Activated naive CD4-positive, alpha-beta T cell treated with Interleukin-2 at 50 U/mL for 16 hours (primary cell): ENCODE measurements at places on chromosomes 2 and 18.
A peak's percentile ranks its signal among the peaks of the same experiment; 100 is the strongest.

DNA sequence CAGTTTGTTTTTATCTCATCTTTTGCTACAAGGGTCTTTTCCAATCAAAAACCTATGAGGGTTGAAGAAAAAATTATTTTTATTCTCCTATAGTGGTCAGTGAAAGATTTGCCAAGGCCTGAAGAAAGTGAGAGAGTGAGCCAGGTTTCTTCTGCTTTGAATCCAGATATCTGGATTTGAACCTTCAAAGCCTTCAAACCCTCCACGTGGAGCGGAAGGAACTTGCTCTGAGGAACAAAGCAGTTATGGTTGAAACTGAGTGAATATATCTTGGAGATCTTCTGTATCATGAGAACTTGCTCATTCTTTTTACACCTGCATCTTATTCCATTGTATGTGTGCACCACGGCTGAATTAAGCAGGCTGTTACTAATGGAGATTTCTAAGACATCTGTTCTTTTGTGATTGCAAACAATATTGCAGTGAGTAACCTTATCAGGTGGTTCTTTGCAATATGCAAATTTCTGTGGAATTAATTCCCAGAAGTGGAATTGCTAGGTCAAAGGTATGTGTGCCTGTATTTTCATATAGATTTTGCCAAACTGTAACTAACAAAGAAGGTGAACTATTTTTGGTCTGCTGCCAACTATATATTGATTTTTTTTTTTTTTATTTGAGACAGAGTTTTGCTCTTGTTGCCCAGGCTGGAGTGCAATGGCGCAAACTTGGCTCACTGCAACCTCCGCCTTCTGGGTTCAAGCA lies 147.9 kb downstream of the B3GNT2 start:
- no peak for DNase-seq

- no peak for DNase-seq
Observed at GRCh38 chr2:140597836-140598235, 1533.0 kb downstream of the LRP1B start.

DNA sequence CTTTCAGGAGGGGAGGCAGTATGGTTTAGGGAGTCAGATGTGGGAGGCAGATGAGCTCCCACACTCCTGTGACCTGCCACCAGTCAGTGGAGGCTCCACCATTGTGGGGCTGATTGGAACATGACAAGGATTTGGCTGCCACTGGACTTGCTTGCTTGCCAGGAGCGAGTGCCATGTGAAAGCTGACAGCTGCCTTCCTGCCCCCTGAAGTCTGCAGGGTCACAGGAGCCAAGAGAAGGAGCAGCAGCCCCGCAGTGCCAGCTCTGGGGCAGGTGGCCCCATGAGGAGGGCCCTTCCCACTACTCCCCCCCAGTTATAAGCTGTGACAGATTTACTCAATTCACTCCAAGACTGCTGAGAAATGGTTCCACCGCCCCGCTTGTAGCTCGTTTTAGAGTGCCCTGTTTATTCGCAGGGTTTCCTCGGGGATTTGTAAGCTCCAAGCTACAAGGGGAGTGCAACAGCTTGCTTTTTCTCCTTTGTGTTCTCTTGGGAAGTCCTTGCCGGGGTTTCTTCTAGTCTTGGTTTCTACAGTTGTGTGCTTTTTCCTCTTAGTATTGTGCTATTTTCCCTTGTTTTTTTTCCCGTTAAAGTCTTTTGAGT lies 414.3 kb downstream of the MEIS1 start:
- DNase-seq, result no peak

- DNase-seq, result no peak
Observed at GRCh38 chr2:160308915-160309314, 108.8 kb upstream of the ITGB6 start.

DNA sequence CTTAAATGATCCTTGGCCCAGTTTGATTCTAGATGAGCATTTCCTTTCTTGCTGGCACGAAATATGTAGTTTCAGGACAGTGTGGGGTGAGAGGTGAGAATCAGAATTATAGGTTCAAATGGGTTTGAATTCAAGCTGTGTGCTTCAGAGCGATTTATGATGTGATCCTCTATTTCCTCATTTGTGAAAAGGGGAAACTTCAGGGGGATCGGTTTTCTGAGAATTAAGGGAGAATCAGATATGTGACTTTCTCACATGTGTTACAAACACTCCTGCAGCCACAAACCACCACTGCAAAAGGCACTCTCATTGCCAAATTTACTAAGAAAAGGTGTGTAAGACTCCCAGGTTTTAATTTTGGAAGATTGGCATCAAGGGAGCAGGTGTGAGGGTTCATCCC lies 24.4 kb downstream of the HK2 start:
- DNase-seq, result no peak

DNA sequence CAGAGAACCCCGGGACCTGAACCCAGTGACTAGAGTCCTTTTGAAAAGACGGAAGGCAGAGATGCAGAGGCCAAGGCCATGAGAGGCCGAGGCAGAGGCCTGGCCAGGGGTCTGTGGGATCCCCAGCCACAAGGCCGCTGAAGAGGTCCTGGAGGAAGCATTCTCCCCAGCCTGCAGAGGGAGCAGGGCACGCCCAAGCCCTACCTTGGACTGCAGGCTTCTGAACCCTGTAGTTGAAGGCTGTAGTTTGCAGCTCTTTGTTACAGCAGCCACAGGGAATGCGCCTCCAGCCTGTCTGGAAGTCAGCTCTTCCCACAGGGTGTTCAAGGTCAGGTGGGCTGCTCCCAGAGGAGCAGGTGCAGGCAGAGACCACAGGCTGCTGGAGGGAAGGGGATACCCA lies 22.1 kb upstream of the PXDN start:
- DNase-seq, result no peak

- DNase-seq, result no peak
Observed at GRCh38 chr18:58335223-58335622, 291.2 kb downstream of the NEDD4L start.

- no peak for DNase-seq
Observed at GRCh38 chr2:46796843-46797625, 118.6 kb downstream of the MCFD2 start.

DNA sequence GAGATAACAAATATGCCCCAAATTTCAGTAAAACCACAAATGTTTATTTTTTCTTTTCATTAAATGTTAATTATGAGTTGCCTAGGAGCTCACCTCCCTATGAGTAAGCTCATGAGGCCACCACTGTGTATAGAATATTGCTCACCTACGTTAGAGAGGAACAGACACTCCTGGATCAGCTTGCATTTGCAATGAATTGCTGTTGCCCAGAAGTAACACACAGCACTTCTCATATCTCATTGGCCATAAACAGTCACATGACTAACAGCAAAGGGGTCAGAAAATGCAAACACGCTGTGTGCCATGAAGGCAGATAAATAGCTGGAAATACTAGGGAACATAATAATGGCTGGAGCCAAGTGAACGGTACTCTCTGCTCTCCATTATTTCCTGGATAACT lies 89.0 kb upstream of the GALNT5 start:
- no peak for DNase-seq

- DNase-seq, result no peak
Observed at GRCh38 chr2:8594731-8595427, 87.0 kb upstream of the ID2 start.

DNA sequence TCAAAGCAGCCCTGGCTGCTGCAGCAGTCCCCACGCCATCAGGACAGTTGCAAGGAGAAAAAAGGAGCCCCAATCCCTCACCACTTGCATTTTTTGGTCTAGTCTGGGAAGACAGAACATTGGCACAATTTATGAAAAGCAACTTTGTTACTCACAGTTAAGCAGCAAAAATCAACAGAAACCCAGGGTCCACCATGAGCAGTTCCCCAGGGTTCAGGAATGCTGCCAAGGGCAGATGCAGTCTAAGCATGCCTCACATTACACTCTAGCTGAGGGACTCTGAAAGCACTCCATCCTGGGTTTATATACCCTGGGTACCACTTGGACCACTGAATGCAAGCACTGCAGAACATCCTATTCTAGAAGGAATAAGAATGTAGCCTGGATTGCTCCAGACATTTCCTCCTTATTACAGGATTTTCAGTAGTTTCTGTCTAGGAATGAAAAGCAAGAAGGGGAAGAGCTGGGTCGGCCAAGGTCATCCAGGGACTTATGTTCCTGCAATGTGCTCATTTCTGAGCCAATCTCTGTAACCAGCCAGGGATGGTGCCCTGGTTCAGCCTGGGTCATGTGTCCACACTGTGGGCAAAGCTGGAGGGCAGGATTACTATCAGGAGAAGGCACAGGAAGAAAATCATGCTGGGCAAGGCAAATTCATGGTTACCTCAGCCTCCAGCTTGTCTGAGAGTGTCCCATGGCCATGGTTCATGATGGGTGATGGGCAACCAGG lies 19.5 kb upstream of the TMEM163 start:
- no peak for DNase-seq

GRCh38 chr2:129623783-129624182 lies 355.7 kb upstream of the RAB6C start:
- no peak for DNase-seq

DNA sequence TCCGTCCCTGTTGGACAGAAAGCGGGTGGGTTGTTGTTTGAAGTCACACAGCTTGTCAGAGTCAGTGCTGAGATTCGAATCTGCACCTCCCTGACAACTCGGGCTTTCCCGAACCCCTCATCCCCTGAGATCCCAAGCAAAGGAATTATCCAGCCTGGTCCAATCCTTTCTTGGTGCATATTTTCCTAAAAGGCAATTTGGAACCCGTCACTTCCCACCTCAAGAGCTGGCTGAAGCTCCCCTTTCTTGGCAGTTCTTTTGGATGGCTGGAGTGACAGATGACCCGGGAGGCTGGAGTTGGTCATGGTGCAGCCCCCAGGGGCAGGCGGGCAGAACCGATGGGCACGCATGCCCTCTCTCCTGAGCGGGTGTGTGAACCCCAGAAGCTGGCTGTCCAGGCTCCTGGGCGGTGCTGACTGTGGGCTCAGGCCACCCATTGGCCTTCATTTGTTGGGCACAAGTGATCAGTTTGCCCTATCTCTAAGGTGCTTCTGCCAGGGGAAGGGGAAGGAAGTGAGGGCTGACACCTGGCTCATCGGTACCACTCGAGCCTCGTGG lies 97.8 kb downstream of the ASB1 start:
- no peak for DNase-seq

DNA sequence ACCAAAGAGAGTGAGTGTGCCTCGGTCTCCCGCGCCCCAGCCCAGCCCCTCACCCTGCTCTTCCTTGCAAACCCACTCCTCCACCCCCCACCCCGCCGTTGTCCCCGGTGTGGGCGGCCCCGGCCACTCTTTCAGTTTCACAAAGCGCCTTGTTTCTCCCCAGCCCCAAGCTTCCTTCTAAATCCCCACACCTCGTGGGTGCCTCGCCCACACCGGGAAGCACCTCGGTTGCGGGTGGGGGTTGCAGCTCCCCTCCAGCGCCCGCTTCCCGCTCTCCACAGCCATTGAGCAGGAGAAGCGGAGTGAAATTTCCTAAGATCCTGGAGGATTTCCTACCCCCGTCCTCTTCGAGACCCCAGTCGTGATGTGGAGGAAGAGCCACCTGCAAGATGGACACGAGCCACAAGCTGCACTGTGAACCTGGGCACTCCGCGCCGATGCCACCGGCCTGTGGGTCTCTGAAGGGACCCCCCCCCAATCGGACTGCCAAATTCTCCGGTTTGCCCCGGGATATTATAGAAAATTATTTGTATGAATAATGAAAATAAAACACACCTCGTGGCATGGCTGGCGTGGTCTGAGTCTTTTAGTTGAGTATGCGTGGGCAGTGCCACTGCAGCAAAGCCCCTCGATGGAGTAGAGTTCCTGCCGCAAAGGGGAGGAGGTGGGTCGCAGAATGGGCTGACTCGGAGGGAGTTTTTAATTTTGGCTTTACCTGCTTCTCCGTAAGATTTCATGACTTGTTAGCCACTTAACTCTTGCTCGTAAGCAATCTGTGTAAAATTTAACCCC lies 848 bp downstream of the TMSB10 start:
- peak; percentile 69 for DNase-seq

- DNase-seq, result no peak
Observed at GRCh38 chr2:216632346-216632951, 771 bp upstream of the IGFBP2 start.

GRCh38 chr2:11344956-11345677 lies 681 bp upstream of the ROCK2 start:
- no peak for DNase-seq

- no peak for DNase-seq
Observed at GRCh38 chr2:201840726-201841125, 34.4 kb downstream of the CDK15 start.

GRCh38 chr2:6937582-6937981 lies 20.4 kb downstream of the RNF144A start:
- no peak for DNase-seq

DNA sequence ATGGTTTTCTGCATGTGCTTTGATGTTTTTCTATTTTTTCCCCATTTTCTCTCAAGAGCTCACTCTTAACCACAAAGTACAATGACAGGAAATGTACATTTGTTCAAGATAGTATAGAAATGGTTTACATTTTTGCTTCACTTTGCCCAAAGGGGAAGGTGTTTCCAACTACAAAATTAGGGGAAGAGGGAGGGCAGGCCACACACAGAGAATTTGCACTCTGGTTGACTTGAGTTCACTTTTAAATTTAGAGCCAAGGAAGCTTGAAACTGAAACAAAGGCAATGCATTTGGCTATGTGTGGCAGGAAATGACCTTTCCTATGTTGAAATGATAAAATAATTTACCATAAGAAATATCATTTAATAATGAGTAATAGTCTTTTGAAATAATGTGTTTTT lies 19.1 kb upstream of the VIT start:
- DNase-seq, result no peak

GRCh38 chr18:26702086-26702485 lies 153.7 kb upstream of the KCTD1 start:
- no peak for DNase-seq

DNA sequence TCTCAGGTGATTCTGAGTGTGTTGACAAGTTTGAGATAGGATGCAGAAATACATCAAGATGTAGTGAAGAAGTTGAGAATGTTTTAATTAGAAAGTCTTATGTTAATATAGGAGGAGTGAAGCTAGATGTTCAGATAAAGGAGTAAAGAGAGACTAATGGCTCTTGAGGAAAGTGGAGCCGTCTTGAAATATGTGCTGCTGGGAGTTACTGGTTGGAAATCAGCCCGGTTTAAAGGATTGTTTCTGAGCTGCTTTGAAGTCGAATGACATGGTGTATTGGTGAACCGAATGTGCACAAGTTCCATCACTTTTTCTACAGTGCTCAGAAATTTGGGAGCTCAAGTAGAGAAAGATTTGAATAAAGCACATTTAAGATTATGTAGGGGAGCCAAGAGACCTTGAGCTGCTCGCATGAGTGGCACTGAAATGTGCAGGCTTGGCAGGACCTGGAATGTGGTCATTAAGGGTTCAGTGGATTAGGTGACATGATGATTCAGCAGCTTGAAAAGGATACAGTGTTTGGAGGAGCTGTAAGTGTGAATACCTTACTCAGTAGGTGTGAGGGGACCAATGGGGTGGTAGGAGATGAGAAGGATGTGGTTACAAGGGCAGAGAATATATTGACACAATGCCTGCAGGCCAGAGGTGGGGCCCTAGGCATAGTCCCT lies 68.6 kb downstream of the CAB39 start:
- DNase-seq, result peak; percentile 32

- no peak for DNase-seq
Observed at GRCh38 chr2:232698556-232699091, 1.5 kb downstream of the GIGYF2 start.

- DNase-seq, result no peak
Observed at GRCh38 chr2:180781276-180781675, 199.1 kb upstream of the UBE2E3 start.
